ENCODE measurements at places on chromosomes 6 and 20.

DNA sequence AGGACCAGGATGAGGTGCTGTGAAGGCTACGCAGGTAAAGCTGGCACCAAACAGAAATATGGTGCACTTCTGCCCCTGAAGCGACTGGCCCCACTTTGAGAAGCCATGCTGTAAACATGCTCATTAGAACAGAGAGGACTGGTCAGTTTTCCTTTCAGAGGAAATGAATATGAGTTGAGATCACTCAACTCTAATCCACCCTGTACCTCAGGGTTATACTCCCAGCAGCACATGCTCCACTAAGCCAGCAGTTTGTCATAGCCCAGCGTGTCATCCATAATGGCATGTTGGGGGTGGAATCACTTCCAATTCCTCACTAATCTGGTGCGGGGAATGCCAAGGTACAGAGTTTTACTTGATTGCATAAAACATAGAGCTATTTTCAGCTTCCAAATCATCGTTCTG is 98.1 kb downstream of the HIVEP2 start:
- DNase-seq = peak; percentile 82

DNA sequence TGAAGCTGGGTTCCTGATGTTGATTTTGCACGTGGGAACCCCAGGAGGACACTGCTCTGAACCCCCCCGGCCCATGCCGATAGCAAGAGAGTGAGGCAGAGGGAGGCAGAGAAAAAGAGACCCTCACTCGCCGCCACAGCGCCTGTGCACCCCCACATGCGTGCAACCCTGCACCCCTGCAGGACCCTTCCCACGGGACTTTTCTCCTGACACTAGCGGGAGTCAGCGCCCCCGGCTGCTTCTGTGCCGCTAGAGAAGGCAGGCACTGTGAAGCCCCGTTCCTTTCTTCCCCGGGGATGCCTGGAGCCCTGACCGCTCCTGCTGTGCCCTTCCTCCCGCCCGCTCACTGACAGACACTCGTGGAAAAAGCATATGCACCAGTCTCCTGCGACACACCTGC is 67.4 kb downstream of the GMPR start:
- no peak for DNase-seq

DNA sequence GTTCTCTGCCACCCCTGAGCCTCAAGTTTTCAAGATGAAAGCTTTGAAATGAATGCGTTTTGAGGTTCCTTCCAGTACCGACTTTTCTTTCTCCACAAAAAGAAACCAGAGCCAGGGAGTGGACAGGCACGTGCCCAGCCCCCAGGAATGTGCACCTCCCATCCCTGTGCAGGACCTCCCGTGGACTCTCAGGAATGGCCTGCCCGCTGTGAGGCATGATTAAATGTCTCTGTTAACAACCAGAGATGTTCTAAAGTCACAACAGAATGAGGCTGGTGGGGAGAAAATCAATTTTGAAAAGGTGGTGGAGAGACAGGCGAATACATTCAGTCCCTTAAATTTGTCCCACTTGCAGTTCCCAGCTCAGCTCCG is 1.5 kb downstream of the TGM3 start:
- no peak for DNase-seq

DNA sequence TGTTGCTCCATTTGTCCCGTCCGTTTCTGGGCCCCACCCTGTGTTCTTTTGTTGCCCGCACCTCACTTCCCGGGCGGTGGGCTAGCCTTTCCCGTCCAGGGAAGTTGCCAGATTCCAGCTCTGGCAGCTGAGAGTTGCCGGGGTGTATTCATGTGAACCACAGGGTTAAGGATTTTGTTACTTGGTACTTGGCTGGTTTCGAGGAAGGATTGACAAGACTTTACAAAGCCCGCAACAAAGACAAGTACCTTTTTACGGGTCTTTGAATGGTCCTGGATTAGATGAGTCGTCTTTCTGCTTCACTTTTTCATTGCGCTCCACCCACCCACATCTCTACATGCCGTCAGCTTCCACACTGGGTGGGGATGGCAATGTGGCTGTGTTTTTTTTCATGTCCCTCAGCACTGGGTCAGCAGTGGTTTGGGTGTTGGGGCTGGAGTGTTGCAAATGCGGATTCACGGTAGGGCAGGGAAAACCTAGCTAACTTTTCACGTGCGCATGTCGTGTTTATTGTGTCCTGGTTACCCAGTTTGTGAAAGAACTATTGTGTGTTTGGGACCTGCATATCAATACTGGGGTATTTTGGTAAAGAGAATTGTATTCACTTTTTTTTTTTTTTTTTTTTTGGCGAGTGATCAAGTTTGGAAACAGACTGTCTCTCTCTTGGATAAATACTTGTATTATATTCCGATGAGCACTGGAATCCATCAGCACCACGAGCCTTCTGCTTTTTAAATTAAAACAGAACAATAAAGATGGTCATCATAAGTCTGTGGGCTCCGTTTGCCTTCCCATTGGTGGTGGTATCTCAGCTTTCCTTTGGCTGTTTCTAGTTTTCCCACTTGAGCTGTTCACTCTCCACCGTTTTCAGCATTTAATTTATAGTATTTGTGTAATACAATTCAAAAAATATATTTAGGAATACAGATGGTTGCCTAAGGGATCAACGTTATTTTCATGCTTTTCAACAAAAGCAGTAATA is 1.2 kb downstream of the DUSP22 start:
- peak; percentile 18 for DNase-seq

DNA sequence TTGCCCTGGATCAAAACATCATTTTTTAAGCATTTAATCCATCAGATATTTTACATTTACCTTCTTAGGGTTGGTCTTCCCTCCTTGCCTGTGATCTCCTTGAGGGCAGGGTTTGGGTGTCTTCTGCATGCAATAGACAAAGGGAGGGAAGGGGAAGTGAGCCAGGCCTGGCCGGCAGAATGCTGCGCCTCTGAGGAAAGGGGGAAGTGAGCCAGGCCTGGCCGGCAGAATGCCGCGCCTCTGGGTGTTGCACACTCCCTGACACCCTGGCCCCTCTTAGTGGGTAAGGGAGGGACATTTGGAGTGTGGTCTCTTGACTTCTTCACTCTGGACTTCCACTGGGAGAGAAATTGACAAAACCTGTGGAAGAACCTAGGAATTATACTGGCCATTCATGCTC is 12.4 kb downstream of the PSMF1 start:
- no peak for DNase-seq

DNA sequence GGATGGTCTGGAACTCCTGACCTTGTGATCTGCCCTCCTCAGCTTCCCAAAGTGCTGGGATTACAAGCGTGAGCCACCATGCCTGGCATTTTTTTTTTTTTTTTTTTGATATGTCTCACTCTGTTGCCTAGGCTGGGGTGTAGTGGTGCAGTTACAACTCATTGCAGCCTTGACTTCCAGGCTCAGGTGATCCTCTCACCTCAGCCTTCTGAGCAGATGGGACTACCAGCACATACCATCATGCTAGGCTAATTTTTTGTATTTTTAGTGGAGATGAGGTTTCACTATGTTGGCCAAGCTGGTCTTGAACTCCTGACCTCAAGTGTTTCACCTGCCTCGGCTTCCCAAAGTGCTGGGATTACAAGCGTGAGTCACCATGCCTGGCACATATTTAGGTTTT is 34.3 kb downstream of the PHF20 start:
- DNase-seq = no peak

DNA sequence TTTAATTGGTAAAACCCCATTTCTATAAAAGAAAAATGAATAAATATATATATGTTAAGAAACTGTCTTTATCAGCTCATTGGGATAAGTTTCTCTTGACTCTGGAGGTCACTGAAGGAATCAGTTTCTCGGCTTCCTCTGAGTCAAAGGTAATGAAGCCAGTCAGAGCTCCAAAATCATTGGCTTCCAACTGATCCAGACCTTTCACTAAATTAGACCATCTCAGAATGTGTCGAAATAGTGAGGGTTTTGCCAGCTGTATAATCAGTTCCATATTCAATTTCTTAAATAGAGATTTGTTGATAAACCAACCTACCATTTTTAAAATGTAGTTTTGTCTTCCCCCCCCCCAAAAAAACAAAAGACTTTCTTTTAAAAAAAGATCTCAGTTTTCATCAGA is 60.5 kb upstream of the SRSF6 start:
- no peak for DNase-seq

GRCh38 chr20:8389381-8390036 is 257.4 kb downstream of the PLCB1 start:
- DNase-seq = peak; percentile 38

GRCh38 chr20:34437330-34437986 is 74.4 kb downstream of the ITCH start:
- no peak for DNase-seq

DNA sequence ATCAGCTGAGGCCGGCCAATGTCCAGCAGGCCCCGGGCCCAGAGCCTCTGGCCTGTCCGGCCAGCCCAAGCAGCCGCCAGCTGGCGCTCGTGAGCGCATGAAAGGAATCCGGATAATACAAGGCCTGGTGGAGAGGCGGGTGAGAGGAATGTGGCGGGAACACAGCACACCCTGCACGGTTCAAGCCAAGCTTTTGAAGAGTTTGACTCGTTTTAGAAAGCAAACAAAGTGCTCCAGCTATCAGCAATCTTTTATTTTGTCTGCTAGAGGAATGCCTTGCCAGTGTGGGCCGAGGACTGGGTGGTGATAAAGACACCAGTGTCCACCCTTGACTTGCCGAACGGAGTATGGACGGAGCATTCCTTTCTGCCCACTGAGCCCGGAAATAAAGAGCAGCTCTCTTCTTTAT is 9.3 kb upstream of the NEDD9 start:
- DNase-seq = no peak

DNA sequence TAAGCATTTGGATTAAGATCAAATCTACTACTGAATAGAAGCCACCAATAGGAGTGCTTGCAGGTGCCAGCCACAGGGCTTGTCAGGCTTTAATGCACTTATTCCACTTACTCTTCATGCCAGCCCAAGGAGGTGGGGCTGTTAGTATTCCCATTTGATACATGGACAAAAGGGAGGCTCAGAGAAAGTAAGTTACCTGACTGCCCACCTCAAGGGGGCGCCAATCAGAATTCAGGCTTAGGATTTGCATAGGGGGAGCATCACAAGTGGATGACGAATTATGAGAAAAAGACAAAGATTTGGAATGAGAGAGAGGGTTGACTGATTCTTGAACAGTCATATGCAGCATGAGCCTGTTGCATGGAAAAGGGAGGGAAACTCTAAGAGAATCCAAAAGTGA is 188.4 kb upstream of the TSHZ2 start:
- peak; percentile 28 for DNase-seq

DNA sequence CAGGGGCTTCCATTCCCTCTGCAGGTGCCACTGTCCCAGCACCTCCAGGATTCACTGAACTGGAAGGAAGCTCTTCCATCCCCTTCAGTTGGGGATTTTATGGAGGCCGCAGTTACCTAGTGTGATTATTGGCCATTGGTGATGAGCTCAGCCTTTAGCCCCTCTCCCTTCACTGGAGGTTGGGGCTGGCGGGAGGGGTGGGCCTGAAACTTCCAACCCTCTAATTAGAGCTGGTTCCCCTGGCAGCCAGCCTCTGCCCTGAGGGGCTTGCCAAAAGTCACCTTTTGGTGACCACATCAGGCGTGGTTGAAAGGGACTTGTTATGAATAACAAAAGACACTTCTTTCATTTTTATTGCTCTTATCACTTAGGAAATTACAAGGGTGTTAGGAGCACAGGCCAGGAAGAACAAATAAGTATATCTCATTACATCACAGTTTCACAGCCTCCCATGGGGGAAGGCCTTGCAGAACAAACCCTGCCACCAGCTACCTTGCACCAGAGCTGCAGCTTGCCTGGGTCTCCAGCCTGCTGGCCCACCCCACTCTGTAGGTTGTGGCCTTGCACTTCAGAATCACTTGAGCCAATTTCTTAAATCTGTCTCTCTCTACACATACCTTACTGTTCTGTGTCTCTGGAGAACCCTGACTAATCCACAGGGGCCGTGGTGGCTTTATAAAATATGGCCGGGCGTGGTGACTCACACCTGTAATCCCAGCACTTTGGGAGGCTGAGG is 5.0 kb downstream of the PYGB start:
- no peak for DNase-seq

GRCh38 chr20:33154252-33154651 is 13.7 kb upstream of the BPIFA2 start:
- no peak for DNase-seq

DNA sequence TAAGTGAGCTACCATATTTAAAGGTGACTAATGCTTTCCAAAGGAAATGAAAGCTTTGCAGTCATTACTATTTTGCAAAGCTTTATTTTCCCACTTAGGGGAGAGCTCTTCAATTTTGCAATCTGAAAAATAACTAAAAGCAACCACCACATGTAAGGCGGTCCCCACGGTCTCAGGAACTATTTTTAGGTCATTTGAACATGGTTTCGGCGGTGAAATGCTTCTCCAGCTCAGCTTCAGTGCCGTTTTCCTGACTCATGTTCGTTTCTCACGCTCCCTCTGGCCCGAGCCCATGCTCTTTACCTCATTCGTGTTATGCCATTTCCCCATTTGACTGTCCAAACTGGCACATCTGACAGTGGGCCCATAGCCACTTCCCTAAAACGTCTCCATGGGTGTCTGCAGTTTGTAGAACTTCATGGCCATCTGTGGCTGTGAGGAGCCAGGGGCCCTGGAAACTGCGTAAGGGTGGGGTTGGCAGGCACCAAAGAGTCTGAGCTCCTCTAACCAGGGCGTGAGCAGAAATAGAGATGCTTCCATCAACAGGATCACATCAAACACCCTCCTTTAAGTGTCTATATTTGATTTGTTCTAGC is 46.5 kb downstream of the ADTRP start:
- no peak for DNase-seq

- no peak for DNase-seq
Observed at GRCh38 chr20:47285189-47285588, 71.3 kb downstream of the ZMYND8 start.

- no peak for DNase-seq
Observed at GRCh38 chr20:47859278-47859677, 74.0 kb upstream of the SULF2 start.

DNA sequence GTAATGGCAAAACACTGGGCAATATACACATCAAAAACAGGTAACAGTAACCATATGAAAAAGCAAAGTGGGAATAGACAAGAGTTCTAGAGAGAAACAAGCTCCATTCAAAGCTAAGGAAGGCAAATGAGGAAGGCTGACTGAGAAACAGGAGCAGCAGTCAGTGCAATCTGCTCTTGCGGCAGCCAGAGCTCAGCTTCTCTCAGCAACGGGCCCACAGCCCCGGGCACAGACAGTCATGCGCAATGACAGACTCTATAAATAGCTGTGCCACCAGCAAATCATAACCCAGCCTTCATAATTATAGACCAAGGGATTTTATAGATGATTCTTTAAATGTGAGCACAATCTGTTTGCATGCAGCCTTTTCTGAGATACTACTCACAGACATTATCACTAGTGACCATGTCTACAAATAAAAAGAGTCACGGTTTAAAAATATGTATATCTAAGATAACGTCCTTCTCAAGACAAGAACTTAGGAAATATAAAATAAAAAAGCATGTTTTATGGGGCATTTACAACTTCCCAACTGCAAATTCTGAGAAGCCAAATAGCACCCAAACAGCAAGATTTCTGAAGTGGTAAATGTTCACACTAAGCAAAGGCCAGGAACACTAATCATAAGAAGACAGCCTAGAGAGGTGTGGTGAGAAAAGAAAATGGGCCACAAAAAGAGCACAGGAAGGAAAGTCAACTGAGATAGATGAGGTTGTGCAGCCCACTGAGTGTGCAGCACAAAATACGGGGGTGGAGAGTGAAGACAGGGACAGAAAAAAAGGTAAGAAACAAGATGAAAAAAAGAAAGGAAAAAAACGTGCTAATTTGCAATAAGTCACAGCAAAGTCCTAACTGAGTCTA is 39.9 kb upstream of the BEND6 start:
- DNase-seq = no peak

All from ACHN (cell line).